Stimulated activated CD8-positive, alpha-beta memory T cell treated with anti-CD3 and anti-CD28 coated beads, Interleukin-15, amount 100 ng/mL, for 48 hours (primary cell): ENCODE measurements at places on chromosomes 2 and 18.

- DNase-seq: no peak
Observed at GRCh38 chr2:36371070-36371874, 15.7 kb downstream of the CRIM1 start.

DNA sequence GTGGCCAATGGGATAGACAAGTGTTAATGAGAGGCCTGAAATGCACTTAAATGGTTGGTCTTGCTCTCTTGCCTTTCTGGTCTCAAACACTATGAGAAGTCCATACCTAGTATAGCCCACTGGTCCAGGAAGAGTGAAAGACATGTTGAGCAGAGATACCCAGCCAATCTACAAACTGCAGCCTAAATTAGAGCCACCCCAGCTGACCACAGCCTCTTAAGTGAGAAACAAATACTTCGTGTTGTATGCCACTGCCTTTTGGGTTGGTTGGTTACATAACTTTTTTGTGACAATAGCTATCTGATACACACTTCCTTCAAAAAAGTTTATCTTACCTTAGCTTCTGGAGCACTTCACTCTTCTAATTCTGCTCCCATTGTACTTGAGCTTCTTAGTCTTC, 8.8 kb upstream of the EXOC6B start:
- DNase-seq: no peak

DNA sequence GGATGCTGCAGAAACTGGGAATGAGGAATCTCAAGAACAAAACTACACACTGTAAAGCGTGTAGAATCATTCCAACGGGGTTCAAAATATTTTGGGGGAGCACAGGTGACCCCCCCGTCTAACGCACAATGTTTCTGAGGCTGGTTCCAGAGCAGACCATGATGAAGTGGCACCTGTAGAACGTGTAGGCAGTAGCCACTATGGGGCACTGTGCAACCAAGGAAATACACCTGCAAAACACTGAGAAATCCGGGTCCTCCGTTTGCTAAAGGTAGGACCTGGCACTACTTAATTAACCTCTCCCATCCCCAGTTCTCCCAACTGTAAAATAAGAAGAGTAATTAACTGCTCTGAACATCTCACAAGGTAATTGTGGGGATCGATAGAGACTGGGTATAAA, 22.6 kb downstream of the ST6GAL2 start:
- DNase-seq: no peak

GRCh38 chr2:192155511-192156118, 39.1 kb downstream of the TMEFF2 start:
- no peak for DNase-seq

DNA sequence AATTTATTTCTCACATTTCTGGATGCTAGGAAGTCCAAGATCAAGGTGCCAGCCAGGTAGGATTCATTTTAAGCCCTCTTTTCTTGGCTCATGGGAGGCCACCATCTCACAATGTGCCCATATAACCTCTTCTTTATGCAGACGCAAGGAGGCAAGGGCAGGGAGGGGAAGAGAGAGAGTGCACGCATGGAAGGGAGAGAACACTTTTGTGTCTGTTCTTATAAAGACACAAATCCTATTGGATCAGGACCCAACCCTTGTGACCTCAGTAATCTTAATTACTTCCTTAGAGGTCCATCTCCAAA, 32.5 kb downstream of the CMPK2 start:
- DNase-seq: no peak

DNA sequence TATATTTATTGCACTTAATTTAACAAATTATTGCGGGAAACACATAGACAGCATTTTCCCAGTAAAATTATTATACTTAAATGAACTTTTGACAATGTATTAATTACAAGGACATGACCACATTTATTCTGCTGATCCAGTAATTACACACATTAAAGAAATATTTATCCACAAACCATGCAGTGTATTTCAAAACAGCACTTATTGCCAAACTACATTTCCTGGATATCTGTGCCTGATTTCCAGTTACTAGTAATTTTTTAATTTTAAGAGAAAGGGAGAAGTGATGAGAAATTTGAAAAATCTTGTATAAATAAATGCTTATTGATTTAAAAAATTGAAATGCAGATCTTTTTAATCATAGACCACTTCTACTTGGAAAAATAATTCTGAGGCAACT, 1458.7 kb upstream of the ACVR2A start:
- DNase-seq: no peak

DNA sequence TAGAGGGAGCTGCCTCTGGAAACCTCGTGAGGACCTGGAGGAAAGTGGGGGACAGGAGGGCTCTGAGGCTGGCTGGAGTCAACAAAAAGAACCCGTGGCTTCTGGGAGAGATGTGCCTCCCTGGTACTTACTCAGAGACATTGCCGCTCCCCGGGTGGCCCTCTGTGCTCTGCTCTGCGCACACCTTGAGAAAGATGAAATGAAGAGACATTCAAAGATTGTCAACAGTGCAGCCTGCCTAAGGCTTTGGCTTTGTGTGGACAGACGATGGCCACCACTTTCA, 14.5 kb downstream of the CYS1 start:
- DNase-seq: no peak

DNA sequence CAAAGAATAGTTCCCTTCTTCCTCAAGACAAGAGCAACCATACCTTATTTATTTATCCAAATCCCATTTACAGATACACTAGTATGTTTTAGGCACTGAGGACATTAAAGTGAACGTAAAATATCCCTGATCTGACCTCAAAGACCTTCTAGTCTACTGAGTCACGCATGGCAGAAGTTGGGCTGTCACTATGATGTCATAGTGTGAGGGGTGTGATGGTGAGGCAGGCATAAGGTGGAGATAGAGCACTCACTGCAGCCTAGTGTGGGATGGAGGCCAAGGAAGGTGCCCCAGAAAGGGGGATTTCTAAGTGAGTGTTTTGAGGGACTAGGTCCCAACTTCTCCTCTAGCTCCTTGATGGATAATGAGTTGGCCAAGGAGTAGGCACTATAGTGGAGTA, 249.5 kb upstream of the SKOR2 start:
- no peak for DNase-seq

GRCh38 chr18:79801641-79802040, 3.9 kb downstream of the KCNG2 start:
- no peak for DNase-seq

- DNase-seq: no peak
Observed at GRCh38 chr2:237727363-237727762, 71.2 kb upstream of the RBM44 start.

DNA sequence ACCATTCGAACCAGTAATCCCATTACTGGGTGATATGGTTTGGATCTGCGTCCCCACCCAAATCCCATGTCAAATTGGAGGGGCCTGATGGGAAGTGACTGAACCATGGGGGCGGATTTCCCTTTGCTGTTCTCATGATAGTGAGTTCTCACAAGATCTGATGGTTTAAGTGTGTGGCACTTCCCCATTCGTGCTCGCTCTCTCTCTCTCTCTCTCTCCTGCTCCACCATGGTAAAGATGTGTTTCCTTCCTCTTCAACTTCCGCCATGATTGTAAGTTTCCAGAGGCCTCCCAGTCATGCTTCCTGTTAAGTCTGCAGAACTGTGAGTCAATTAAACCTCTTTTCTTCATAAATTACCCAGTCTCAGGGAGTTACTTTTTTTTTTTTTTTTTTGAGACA, 62.6 kb downstream of the NBAS start:
- no peak for DNase-seq

- DNase-seq: no peak
Observed at GRCh38 chr2:236321415-236321814, 57.2 kb upstream of the ASB18 start.

DNA sequence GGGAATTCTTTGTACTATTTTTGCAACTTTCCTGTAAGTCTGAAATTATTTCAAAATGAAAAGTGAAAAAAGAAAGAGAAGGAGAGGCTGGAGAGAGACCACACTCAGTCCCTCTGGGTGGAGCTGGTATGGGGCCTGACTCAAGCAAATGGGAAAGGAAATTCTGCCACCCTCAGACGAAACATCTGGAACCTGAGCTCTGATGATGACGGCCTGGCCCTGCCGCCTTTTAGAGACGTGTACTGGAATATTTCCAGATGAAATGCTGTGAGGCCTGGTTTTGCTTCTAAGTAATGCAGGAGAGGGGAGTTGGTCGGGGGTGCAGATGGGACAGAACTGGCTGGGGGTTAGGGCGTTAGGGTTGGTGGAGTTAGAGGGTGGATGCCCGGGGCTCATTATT, 57.4 kb upstream of the GLI2 start:
- no peak for DNase-seq

- DNase-seq: no peak
Observed at GRCh38 chr2:55985406-55985805, 61.8 kb upstream of the EFEMP1 start.
